Glutamatergic neuron (in vitro differentiated cells): ENCODE measurements at places on chromosomes 11 and 22. TPM values are rescaled to one million over a fixed set of nuclear protein-coding genes. Genes with fewer than 3 reads are reported as not detected.

GRCh38 chr22:23803001-23803819 is 16.4 kb downstream of the SMARCB1 start:
- no peak for DNase-seq

- DNase-seq, result no peak
Observed at GRCh38 chr11:132115454-132115853, 745.0 kb downstream of the NTM start.

SEPTIN5 gene
- 96.0 TPM for total RNA-seq

DNA sequence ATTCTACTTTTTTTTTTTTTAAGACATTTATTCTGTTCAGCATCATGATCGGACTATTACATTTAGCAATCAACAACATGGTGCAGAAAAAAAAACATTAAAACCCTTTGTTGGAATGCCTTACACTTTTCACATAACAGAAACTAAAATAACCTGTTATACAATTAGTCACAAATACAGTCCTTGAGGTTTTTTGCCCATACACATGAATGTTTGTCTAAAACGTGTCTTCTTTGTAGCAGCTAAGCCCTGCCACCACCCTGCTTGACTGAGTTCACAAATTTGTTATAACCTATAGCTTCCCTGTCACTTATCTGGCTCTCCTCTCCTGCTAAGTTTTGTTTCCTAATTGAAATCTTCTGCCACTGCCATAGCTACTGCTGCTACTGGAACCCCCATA is 75.4 kb upstream of the ARHGAP20 start:
- no peak for DNase-seq
